NCI-H345 (cell line): ENCODE measurements at places on chromosomes 12 and 14.

- peak; percentile 86 for DNase-seq
Observed at GRCh38 chr14:104350463-104351185, 212.2 kb downstream of the KIF26A start.

GRCh38 chr12:59494617-59495016 is 101.2 kb upstream of the SLC16A7 start:
- no peak for DNase-seq

- DNase-seq, result peak; percentile 56
Observed at GRCh38 chr12:546920-547845, 87.4 kb downstream of the B4GALNT3 start.

DNA sequence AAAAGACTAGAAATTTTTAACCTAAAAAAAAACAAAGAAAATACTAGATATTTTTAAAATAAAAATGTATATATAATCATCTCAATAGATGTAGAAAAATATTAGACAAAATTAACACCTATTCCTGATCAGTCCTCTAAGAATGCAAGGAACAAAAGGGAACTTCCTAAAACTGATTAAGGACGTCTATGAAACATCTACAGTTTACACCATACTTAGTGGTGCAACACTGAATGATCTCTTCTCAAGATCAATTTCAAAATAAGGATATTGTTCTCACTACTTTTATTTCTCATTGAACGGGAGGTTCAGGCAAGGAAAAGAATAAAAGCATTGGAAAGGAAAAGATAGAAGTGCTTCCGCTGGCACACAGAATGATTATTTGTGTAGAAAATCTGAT is 16.0 kb downstream of the OLR1 start:
- DNase-seq, result no peak

DNA sequence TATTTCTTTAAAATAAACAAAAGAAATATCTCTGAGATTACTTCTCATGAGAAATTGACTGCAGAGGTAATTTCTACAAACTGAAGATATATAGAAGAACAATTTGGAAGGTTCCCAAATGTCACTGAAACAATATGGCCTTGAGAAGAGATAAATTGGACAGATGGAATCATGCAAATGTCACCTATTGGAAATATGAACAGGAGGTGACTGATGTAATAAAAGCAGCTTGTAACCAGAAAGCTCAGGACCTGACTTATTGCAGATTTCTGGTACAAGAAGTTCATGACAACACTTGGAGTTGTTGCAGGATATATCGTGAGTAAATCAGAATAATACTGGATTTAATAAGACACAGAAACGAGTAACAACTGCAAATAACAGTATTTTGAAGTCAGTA is 93.3 kb upstream of the TRHDE start:
- DNase-seq, result no peak

- DNase-seq, result no peak
Observed at GRCh38 chr14:36655963-36656686, 5.5 kb upstream of the PAX9 start.

- no peak for DNase-seq
Observed at GRCh38 chr12:129063600-129063999, 210.3 kb downstream of the GLT1D1 start.

DNA sequence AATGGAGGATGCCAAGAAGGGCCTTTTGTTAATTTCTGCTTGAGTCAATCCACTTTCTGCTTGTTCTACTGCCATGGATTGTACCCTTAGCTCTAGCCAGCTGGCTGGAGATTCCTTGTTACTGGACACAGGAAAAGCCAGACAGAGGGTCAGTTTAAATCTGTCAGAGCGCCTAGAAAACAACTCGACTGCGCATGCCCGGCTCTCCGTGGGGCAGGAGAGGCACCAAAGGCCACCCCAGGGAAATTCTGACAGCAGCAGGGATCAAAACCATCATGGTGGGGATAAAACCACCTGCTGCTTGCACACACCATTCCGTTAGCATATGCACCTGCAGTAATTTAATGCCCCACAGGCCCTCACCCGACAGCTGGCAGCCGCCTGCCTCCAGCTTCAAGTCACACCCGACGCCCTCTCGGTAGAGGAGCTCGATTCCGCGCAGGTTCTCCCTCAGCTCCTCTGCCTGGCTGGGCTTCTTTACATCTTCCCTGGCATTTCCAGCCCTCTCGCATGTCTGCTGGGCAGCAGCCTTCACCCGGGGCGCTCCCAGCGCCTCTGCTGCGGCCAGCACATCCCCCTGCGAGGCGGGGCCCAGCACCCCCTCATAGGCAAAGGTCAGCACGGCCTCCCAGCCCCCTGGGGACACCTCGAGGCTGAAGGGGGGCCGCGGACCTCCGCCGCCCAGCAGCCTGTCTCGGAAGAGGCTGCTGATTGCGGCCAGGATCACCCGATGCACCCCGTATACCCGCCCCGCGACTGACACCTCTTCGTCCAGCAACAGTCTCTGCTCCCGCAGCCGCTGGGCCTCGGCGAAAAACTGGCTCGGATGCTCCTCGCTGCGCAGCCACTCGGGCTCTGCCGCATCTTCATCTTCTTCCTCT is 1.0 kb downstream of the KLHL33 start:
- no peak for DNase-seq

DNA sequence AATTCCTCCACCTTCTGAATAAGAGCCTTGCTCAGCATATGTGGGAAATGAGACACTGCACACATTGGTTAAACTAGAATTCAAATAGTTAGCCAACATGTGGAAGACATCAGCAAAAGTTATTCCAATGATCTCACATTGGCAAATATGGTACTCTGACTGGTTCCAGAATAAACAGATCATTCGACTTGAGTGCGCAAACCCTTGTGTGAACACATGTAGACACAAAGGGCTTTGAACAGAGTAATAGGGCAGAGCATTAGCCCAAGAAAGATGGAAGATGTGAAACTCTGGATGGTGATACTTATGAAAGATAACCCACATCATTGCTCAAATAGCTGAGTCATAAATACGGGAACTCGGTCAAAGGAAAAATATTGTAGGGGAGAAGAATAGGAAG is 1133.4 kb upstream of the SEL1L start:
- no peak for DNase-seq

DNA sequence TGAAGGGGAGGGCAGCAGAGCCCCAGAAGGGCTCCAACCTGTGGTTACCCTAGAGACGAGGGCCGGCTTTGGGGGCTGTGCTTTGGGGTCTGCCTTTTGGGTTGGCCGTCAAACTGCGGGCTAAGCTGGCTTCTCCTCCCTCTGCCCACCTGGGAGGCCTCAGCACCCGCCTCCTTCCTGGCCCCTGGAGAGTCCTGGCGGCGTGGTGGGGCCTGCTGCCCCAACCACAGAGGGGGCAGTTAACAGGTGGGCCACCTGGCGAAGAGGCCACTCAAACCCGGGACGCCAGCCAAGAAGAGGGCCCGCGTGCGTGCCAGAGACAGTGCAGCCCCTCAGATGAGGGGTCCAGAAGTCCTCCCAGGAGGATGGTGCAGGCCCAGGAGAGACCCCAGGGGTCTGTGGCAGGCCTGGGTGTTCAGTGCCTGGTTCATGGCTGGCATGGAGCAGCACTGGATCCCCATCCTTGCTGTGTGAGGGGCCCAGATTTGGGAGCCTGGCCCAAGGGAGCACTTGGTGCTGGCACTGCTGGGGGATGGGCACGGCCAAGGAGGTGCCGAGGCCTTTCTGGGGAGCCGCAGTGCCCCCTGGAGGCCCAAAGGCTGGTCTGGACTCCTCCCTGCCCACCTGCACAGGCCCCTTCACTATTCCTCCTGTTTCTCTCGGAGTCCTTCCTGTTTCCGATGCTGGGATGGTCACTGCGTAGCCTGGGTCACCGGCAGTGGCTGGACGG is 48.8 kb downstream of the LRCOL1 start:
- DNase-seq, result peak; percentile 33
